Natural killer cell treated with Interleukin-12 subunit alpha and Interleukin-12 subunit beta and Interleukin-15 and Interleukin-18, amount 100 ng/mL, for 72 hours (primary cell): ENCODE measurements at places on chromosomes 2 and 18. TPM values are rescaled to one million over a fixed set of nuclear protein-coding genes. Genes with fewer than 3 reads are reported as not detected.

GRCh38 chr18:28523758-28524475, 347.0 kb upstream of the CDH2 start:
- no peak overlapping the region for H3K4me3 ChIP-seq
- H3K27me3 ChIP-seq = no peaks in the 10 kb centered on the region
- H3K27ac ChIP-seq = no peak overlapping the region
- no peaks in the 10 kb centered on the region for H3K36me3 ChIP-seq
- no peak for DNase-seq

GRCh38 chr2:202679980-202680379, 45.2 kb downstream of the FAM117B start:
- no peak overlapping the region for H3K4me3 ChIP-seq
- DNase-seq = no peak
- peaks cover 4% of the 10 kb centered on the region for H3K4me1 ChIP-seq

The PDE6D gene
- 25.3 TPM for total RNA-seq

DNA sequence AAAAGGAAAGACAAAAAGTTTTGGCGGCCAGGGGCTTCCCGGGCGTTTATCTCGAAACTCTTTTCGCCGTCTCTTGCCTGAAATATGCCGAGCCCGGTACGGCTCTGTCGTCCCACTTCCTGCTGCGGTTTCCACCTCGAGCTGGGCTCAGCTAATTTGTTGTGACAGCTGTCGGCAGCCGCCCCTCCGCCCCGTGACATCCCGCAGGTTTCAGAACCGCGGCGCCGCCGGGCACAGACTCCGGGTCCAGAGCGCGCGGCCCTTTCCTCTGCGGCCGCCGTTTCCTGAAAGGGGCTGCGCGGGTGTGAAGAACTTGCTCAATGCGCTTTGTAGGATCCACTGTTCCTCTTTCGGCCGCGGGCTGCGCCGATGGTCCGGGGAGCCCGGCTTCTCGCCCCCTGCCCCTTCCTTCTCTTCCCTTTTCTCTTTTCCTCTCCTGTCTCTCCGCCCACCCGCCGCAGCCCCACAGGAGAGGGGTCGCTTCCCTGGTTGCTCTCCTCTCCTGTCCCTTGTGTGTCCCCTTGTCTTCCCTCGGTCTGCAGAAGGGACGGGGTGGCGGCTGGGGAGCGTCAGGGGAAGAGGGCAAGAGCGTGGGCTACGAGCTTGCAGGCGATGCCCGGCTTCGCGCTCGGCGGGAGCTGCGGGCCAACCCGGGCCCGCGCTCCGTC, 648 bp downstream of the ARID5A start:
- H3K4me1 ChIP-seq = peaks cover 48% of the 10 kb centered on the region
- H3K27me3 ChIP-seq = no peaks in the 10 kb centered on the region
- peak overlapping the region; percentile 85 for H3K4me3 ChIP-seq

DNA sequence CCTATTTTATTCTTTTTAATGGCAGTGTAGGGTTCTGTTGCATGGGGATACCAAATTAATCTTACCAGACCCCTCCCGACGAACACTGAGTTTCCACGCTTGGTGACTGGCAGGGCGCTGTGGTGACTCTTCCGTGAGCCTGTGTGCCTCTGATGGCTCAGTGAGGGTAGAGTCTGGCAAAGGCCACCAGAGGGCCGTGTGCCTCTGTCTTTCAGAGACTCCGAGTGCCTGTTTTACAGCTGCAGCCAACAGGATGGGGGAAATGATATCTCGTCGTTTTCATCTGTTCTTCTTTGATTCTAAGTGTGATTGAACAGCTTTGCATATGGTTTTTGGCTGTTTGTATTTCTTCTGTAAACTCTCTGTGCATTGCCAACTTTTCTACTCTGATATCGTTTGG, 99.8 kb downstream of the ZNF236 start:
- no peaks in the 10 kb centered on the region for H3K27me3 ChIP-seq
- no peak for DNase-seq
- H3K4me3 ChIP-seq = no peak overlapping the region
- peaks cover 14% of the 10 kb centered on the region for H3K4me1 ChIP-seq
- peaks cover 19% of the 10 kb centered on the region for H3K36me3 ChIP-seq

The VRK2 gene
- 27.1 TPM for total RNA-seq

The CLEC4F gene
- total RNA-seq = 8.9 TPM

GRCh38 chr2:173652767-173653431, 298.2 kb downstream of the CDCA7 start:
- peaks cover 12% of the 10 kb centered on the region for H3K27me3 ChIP-seq
- H3K4me3 ChIP-seq = no peak overlapping the region
- H3K4me1 ChIP-seq = no peaks in the 10 kb centered on the region
- H3K36me3 ChIP-seq = no peaks in the 10 kb centered on the region
- DNase-seq = no peak

- peaks cover 14% of the 10 kb centered on the region for H3K4me1 ChIP-seq
- no peak overlapping the region for H3K27ac ChIP-seq
- H3K36me3 ChIP-seq = no peaks in the 10 kb centered on the region
- H3K27me3 ChIP-seq = no peaks in the 10 kb centered on the region
- no peak overlapping the region for H3K4me3 ChIP-seq
- no peak for DNase-seq
Observed at GRCh38 chr2:7835151-7835550, 846.7 kb upstream of the ID2 start.

DNA sequence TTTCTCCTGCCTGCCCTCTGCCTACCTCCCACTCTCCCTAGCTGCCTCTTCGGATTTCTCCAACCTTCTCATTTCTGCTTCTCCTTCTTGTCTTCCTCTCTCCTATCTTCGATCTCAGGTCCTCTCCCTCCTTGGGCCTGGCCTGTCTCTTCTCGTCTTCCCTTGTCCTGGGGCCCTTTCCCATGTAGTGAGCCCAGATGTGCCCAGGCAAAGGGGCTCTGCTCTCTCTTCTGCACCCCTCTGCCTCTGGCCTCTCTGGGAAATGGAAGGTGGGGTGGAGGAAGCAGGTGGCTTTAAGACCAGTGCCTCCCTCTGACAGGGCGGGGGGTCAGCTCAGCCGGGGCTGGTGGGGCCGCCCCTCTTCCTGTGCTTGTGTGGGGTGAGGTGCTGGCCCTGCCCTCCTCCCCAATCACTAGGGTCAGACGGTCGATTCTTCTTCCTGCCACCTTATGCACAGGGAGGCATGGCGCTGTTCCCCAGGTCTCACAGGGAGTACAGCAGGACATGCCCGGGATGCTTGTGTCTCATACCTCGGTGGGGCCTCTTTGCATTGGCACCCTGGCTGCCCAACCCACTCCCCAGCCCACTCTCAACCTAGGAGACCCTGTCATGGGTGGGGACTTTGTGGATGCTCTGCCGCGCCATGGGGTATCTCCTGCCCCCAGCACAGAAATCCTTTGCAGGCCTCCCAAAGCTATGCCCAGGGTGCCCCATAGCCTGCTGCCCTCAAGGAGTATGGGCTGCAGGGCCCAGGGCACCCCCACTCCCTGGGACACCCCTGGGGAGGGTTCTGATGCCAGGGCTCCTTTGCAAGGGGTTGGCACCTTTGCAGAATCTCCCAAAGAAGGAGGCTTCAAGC, 213.8 kb upstream of the HAAO start:
- no peak for DNase-seq
- no peak overlapping the region for H3K4me3 ChIP-seq
- H3K27ac ChIP-seq = no peak overlapping the region
- peaks cover 6% of the 10 kb centered on the region for H3K4me1 ChIP-seq
- H3K36me3 ChIP-seq = no peaks in the 10 kb centered on the region

The SERPINB4 gene
- total RNA-seq = not detected

DNA sequence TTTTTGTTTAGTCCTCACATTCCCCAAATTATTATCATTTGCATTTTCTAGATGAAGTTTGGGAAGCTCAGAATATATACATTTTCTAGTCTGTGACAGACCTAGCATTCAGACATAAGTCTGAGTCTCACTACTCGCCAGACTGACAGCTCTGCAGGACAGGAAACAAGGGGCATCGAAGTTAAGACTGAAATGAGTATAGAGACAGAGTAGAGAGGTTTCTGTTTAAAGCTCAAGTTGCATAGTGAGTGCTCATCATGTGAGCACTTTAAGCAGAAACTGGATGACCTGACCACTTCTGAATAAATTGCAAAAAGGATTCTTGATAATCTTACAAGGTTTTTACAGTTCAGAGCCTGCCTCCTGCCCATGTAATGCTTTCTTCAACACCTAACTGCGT, 1.1 kb downstream of the HADHB start:
- peak overlapping the region; percentile 100 for H3K4me3 ChIP-seq
- H3K27ac ChIP-seq = peak overlapping the region; percentile 96
- H3K36me3 ChIP-seq = peaks cover 5% of the 10 kb centered on the region
- no peaks in the 10 kb centered on the region for H3K27me3 ChIP-seq

DNA sequence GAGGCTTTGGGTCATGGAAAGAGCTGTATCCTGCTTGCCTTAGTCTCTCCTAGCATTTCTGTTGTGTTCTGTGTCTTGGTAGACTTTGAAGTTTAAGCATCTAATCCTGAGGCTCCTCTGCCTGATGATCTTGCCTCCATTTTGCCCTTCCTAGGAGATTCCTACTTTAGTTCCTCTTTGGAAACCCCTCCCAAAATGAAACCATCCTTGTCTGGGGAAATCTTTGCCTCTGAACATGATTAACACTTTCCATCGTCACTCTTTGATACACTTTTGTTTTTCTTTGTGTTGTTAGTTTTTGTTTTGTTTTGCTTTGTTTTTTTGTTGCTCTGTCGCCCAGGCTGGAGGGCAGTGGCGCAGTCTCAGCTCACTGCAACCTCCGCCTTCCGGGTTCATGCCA, 9.2 kb downstream of the ATG16L1 start:
- peak overlapping the region; percentile 83 for H3K27ac ChIP-seq
- peaks cover 47% of the 10 kb centered on the region for H3K36me3 ChIP-seq
- peaks cover 39% of the 10 kb centered on the region for H3K4me1 ChIP-seq
- H3K4me3 ChIP-seq = peak overlapping the region; percentile 67
- no peak for DNase-seq

DNA sequence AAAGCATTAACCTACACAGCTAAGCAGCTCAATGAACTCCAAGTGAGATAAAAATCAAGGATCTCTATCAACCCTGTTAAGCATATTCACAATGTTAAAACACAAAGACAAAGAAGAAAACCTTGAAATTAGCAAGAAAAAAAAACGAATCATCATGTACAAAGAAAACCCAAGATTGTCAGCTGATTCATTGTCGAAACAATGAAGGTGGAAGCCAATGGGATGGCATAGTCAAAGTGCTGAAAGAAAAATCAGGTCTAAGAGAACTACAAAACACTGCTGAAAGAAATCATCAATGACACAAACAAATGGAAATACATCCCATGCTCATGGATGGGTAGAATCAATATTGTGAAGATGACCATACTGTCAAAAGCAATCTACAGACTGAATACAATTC, 32.5 kb downstream of the NMS start:
- peaks cover 26% of the 10 kb centered on the region for H3K27me3 ChIP-seq
- DNase-seq = no peak
- H3K4me1 ChIP-seq = no peaks in the 10 kb centered on the region
- peaks cover 25% of the 10 kb centered on the region for H3K36me3 ChIP-seq
- H3K27ac ChIP-seq = no peak overlapping the region
- H3K4me3 ChIP-seq = no peak overlapping the region

DNA sequence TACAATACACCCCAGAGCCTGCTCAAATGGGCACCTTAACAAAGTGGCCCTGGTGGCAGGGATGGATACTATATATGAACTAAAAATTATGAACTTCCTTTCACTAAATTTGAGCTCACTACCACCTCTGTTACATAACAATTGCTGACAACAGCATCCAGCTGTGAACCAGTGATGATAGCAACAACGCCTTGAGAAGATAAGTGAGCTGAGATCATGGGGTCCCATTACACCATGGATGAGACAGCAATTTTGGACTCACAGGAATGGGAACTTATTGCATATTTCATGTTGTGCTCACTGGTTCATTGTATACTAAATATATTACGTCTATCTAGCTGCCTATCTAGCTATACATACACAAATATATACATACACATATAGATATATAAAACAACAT, 16.9 kb upstream of the ALMS1 start:
- no peak for DNase-seq
- H3K36me3 ChIP-seq = no peaks in the 10 kb centered on the region
- no peak overlapping the region for H3K27ac ChIP-seq

The RGPD5 gene
- 59.3 TPM for total RNA-seq

DNA sequence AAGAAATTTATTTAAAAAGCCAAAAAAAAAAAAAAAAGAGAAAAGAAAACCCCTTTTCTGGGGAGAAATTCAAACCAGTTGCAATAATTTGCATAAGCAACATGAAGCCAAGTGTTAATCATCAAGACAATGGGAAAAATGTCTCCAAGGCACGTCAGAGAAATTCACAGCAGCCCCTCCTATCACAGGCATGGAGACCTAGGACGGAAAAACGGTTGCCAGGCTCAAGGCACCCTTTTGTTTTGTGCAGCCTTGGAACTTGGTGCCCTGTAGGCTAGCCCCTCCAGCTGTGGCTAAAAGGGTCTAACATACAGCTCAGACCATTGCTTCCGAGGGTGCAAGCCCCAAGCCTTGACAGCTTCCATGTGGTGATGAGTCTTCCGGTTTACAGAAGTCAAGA, 509.2 kb upstream of the SOX11 start:
- DNase-seq = no peak
- no peaks in the 10 kb centered on the region for H3K36me3 ChIP-seq
- no peaks in the 10 kb centered on the region for H3K4me1 ChIP-seq
- no peak overlapping the region for H3K27ac ChIP-seq
- no peak overlapping the region for H3K4me3 ChIP-seq

The KATNAL2 gene
- total RNA-seq = 0.95 TPM

DNA sequence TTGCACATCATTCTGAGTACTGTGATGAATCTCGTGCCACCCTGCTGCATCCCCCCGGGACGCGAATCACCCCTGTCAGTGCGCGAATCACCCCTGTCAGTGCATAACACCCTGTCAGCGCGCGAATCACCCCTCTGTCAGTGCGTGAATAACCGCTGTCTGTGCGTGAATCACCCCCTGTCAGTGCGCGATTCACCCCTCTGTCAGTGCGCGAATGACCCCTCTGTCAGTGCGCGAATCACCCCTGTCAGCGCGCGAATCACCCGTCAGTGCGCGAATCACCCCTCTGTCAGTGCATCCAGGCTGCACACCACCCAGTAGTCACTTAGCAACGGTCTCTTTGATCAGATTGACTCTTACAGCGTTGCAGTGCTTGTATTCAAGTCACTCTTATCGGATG, 134.4 kb upstream of the TPO start:
- no peak overlapping the region for H3K27ac ChIP-seq
- H3K36me3 ChIP-seq = no peaks in the 10 kb centered on the region
- DNase-seq = no peak
- H3K27me3 ChIP-seq = peaks cover 11% of the 10 kb centered on the region
- no peaks in the 10 kb centered on the region for H3K4me1 ChIP-seq
- no peak overlapping the region for H3K4me3 ChIP-seq

- no peaks in the 10 kb centered on the region for H3K36me3 ChIP-seq
- no peak for DNase-seq
- no peaks in the 10 kb centered on the region for H3K4me1 ChIP-seq
- no peak overlapping the region for H3K27ac ChIP-seq
- no peak overlapping the region for H3K4me3 ChIP-seq
Observed at GRCh38 chr18:34707670-34708069, 2.4 kb upstream of the DTNA start.
